ENCODE measurements at places on chromosomes 16 and 17. TPM values are rescaled to one million over a fixed set of nuclear protein-coding genes. Genes with fewer than 3 reads are reported as not detected.

FZD2 gene
- total RNA-seq = 1.7 TPM

DNA sequence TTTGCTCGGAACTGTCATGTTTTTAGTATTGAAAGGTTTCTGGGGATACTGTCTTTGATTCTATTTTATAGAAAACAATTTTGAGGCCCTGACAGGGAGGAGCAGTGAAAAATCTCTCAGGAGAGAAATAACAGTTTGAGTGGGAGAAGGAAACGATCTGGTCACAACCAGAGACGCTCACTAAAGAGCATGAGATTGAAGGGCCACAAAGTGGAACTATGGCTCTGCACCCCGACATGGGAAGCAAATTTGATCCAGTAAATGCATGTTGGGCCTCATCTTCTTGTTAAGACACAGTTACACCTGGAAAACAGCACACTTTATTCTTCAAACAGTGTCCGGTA, 492 bp downstream of the ERAL1 start:
- H3K27ac ChIP-seq = peak overlapping the region; percentile 82
- peaks cover 7% of the 10 kb centered on the region for H3K36me3 ChIP-seq
- H3K4me3 ChIP-seq = peak overlapping the region; percentile 86
- H3K27me3 ChIP-seq = no peaks in the 10 kb centered on the region

- H3K36me3 ChIP-seq = no peaks in the 10 kb centered on the region
- H3K27ac ChIP-seq = no peak overlapping the region
- no peak overlapping the region for H3K4me3 ChIP-seq
- H3K4me1 ChIP-seq = no peaks in the 10 kb centered on the region
- no peak for DNase-seq
Measured at GRCh38 chr16:79721270-79721669, 120.7 kb upstream of the MAF start.

DNA sequence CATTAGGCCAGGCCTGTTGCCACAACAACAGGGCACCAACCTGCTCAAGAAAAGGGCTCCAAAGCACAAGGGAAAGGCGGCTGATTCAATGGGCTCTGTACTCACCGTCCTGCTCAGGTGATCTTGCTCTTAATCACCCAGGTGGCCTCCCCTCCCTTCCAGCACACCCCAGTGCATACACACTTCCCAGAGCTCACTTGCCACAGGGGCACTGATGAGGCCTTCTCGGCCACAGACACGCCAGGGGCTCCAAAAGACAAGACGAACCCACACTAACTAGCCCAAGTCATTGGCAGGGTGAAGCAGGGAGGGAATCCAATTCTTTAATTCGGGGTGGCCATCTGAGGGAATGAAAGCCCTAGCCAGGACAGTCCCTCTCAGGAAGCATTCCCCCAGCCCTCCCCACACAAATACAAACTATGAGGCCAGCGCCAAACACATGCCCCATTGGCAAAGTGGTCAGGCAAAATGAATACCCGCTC, 1.4 kb downstream of the MYO18A start:
- no peak for DNase-seq
- no peak overlapping the region for H3K4me3 ChIP-seq
- no peaks in the 10 kb centered on the region for H3K27me3 ChIP-seq
- no peaks in the 10 kb centered on the region for H3K36me3 ChIP-seq
- H3K27ac ChIP-seq = no peak overlapping the region
- H3K4me1 ChIP-seq = peaks cover 10% of the 10 kb centered on the region

DNA sequence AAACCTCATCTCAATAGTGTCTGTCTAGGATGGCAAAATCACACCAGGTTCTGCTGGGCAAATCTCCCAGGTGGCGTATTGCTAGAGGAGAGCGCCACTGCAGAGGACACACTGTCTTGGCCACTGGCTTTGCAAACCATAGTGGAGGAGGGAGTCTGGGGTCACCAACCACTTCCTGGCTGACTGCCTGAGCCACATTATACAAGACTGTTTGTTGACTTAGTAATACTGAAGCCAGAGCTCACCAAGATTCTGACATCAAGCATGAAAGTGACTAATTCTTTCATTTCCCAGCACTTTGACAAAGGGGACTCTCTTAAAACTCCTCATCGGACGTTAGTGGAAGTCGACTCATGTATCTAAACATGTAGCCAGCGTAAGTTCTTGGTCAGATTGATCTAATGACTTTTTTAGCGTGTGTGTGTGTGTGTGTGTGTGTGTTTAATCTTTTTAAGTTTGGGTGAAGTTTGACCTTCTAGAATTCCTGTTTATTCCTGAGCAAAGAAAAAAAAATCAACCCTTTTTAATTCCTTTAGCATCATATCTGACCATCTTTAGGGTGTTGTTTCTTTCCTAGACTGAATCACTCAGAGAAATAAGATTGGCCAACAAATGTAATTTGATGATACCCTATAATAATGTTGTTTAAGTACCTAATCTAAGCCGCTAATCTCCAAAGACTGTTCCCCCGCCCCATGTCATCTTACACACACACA, 13.7 kb downstream of the PITPNC1 start:
- H3K4me1 ChIP-seq = peaks cover 29% of the 10 kb centered on the region
- H3K36me3 ChIP-seq = no peaks in the 10 kb centered on the region
- peak overlapping the region; percentile 34 for H3K4me3 ChIP-seq
- H3K27ac ChIP-seq = peak overlapping the region; percentile 76

GRCh38 chr16:80608946-80609345, 68.2 kb downstream of the DYNLRB2 start:
- DNase-seq = no peak
- H3K4me1 ChIP-seq = peaks cover 4% of the 10 kb centered on the region
- H3K4me3 ChIP-seq = no peak overlapping the region
- no peak overlapping the region for H3K27ac ChIP-seq
- no peaks in the 10 kb centered on the region for H3K27me3 ChIP-seq

DNA sequence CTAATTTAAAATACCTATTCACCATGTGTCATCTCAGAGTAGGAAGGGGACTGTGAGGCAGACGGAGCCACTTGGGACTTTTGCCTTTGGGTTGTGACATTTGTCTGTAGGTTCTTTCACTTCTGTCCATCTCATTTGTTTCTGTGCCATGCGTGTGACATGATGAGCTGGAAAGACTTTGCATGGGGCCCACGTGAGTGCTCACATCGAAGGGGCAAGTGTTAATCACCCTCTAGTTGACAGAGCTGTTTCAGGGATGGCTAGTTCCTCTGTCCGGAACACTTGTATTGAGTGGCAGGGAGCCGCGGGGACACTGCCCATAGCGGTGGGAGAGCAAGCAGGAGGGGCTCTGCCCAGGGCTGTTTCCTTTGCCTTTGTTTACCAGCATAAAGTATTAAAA, 112.0 kb downstream of the RPTOR start:
- H3K27ac ChIP-seq = no peak overlapping the region
- H3K27me3 ChIP-seq = no peaks in the 10 kb centered on the region
- no peaks in the 10 kb centered on the region for H3K4me1 ChIP-seq
- DNase-seq = no peak
- H3K36me3 ChIP-seq = no peaks in the 10 kb centered on the region
